ENCODE measurements at places on chromosomes 6 and 20.

- DNase-seq: no peak
Observed at GRCh38 chr6:37260040-37260439, 2.1 kb upstream of the TMEM217 start.

DNA sequence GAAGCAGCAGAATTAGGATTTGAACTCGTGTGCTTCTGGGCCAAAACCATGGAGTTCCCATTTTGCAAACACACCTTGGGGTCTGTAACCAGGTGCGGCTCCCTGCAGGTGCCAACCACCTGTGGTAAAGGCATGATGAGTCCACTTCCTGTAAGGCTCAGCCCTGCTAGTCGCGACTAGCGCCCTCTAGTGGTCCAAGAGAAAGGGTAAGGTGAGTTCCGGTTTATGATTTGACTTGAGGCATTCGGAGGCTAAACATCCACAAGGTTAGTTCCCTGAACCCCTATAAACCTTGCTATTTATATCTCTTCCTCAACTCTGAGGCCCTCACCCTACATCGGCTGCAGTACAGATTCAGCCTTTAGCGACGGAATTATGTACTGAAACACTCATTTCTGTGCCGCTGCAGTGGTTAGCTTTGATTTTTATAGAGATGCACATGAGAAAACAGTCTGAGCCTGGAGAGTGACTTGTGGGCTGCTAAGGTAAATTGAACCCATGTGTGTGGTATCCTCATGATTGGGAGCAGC, 173.4 kb downstream of the PLCB1 start:
- peak; percentile 11 for DNase-seq

DNA sequence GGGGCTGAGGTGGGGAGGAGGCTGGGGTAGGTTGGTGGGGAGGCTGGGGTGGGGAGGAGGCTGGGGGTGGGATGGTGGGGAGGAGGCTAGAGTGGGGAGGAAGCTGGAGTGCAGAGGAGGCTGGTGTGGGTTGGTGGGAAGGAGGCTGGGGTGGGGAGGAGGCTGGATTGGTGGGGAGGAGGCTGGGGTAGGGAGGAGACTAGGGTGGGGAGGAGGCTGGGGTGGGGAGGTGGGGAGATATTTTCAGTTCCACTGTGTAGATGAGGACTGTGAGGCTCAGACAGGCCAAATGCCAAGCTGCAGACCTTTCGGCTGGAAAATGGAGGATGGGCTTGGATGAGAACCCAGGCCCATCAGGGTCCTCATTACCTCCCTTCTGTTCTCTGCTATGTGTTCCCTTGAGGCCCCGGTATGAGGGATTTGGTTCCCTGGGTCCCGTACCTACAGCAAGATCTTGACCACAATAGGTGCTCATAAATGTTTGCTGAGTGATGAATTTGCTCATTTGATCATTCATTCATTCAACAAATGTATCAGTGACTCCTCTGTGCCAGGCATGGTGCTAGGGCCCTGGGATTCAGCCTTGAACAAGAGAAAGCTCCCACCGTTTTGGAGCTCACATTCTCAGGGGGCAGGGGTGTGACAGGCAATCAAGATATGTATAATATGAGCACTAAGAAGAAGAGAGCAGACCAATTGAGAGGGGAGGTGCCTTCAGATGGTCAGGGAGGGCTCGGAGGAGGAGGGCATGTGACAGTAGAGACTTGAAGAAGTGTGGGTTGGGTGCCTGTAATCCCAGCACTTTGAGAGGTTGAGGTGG, 36.1 kb upstream of the NOL4L start:
- DNase-seq: no peak

- DNase-seq: peak; percentile 71
Observed at GRCh38 chr6:2746557-2747061, 4.1 kb downstream of the MYLK4 start.

GRCh38 chr20:42649748-42650147, 540.0 kb downstream of the PTPRT start:
- no peak for DNase-seq

DNA sequence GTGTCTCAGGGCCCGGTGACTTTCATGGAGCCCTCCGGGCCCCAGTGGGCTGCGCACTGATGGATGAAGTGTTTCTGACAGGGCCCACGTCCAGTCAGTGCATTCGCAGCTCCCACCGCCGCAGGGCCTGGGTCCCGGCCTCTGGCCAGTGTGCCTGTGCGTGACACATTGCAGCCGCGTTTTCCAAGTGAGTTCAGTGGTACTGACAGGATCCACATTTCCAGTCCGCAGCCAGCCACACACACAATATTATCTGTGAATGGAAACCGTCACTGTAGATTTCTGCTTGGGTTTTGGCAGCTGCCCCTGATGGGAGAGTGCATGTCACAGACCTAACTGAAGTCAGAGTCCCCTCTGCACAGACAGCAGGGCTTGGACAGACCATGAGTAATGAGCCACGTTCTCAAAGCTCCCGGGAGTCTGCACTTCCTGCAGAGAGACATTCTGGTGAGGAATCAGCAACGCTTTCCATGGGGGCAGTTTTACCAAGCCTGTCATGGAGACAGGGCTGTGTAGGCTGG, 171.4 kb downstream of the MYLK4 start:
- DNase-seq: no peak

GRCh38 chr6:540490-540889, 116.4 kb downstream of the HUS1B start:
- DNase-seq: no peak

DNA sequence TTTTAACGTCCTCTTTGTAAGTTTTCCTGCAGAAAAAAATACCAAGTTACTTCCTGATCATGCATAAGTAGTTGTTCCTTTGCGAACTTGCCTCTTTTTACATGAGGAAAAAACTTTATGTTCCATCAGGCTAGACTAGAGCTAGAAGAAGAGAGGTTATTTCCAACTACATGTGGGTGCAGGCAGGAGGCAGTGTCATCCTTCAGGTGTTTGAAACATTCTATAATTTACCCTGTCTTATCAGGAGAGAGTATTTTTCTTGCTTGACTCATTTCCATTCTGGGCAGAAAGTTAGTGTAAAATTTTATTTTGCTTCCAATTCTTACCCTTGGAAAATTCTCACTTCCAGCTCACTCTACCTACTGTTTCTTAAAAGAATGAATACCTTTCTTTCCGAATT, 28.5 kb upstream of the EPHA7 start:
- DNase-seq: peak; percentile 6

GRCh38 chr20:50092436-50092835, 20.5 kb downstream of the UBE2V1 start:
- DNase-seq: no peak

GRCh38 chr20:58699623-58700107, 7.1 kb downstream of the NPEPL1 start:
- no peak for DNase-seq

DNA sequence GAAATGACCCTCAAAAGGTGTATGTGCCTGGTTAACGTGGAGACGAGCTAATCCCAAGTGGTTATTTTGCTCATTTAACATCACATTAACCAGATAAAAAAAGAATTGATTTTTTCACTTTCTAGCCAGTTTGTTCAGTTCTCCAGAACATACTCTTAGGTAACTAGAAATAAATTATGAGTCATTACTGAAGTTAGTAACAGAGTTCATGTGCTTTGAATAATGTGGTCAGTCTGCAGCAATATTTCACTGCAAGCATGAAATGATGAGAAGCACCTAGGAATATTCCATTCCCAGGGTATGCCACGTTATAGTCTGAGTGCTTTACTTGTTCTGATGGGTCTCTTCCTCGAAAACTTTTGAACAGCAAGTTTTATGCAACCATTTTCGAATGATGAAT, 138.3 kb upstream of the INSM1 start:
- DNase-seq: no peak

GRCh38 chr20:61724376-61724775, 341.3 kb downstream of the TAF4 start:
- DNase-seq: peak; percentile 76

GRCh38 chr20:1622450-1622849, 2.6 kb upstream of the SIRPB1 start:
- no peak for DNase-seq

GRCh38 chr6:158468666-158469065, 91.2 kb upstream of the TMEM181 start:
- no peak for DNase-seq

DNA sequence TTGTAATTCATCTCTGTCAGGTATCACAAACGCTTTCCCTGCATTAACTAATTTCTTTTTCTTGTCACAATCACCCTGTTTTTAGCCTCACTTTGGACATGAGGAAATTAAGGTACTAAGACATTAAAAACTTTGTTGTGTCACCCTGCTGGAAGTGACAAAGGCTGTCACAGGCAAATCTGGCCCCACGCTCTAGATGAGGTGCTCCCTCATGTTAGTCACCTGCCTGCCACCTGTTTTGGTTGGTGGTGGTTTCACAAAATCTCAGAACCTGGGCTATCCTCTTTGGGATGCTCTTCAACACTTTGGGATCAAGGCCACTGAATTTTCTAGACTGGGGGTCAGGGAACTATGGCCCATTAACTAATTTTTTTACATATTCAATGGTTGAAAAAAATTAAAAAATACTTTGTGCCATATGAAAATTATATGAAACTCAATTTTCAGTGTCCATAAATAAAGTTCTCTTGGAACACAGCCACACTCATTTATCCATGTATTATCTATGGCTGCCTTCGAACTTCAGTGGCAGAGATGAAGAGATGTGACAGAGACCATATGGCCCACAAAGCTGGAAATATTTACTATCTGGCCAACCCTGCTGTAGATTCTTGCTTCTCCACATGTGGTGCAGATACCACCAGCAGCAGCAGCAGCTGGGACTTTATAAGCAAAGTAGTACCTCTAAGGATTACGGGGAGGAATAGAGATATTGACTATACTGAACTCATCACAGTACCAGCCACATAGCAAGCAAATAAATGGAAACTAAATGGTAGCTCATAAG, 16.1 kb upstream of the TNFAIP3 start:
- DNase-seq: no peak

DNA sequence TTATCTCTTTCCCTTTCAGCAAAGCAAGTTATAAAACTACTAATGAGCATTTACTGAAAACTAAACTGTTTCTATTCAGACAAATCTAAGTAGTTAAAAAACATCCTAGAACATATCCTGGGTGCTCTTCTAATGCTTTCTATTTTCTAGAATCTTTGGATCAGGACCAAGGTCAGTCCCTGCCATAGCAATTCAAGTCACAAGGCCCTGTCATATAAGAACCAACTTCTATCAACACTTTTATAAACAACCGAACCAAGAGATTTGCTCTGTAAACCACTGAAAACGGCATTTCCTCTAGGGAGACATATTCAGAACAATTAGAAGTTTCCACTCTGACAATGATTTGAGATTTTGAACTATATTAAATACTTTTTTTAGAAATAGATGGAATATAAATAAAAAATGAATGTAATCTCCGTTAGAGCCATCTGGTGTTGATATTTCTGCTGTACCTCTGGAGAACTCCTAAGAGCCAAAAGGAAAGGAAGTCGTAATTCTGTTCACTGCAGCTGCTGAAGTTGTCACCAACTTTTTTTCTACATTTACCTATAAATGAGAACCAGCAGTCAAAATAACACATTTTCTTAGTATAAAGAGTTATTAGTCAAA, 51.4 kb upstream of the LGSN start:
- no peak for DNase-seq

GRCh38 chr20:2446845-2447244, 23.7 kb downstream of the SNRPB start:
- DNase-seq: no peak

DNA sequence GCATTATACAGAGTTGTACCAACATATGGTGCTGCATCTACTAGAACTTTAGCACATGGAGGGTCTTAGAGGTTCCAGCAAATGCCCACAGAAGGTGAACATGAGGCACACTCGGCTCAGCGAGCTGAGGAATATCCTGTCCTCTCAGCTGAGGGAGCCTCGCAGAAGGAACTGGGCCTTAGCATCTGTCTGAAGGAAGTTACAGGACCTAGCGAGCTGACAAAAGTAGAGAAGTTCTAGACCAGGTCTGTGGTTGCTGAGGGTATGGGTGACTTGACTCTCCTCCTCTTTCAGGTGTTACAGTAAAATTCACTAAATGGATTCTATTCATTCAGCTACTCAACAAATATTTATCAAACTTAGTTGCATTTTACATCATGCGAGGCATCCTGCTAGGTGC, 157.2 kb downstream of the ZDHHC14 start:
- no peak for DNase-seq

DNA sequence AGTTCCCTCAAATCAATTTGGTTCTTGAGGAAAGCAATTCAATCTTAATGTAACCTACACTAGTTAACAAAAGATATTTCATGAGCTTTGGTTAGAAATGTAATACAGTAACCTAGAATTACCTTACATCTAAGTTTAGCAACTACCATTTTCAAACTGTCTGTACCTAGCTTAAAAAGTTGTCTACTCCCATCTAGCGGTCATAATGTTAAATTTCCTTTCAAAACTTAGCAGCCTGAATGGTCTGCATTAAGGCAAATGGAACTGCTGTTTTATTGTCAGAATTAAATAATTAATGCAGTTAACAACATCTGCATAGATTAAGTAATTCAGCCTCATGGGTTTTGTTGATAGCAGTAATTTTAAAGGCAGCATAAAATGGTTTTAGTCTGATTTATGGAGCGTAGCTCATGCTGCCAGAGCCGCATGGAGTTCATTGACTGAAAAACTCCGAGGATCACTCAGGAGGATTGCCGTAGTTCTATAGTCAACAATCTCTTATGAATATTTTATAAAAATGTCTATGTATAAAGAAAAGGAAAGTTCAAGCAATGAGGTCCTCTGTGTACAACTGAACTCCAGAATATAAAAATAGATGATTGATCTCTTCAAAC, 485.4 kb upstream of the MANEA start:
- peak; percentile 69 for DNase-seq

- peak; percentile 9 for DNase-seq
Observed at GRCh38 chr20:43188861-43189553, 699 bp downstream of the PTPRT start.

DNA sequence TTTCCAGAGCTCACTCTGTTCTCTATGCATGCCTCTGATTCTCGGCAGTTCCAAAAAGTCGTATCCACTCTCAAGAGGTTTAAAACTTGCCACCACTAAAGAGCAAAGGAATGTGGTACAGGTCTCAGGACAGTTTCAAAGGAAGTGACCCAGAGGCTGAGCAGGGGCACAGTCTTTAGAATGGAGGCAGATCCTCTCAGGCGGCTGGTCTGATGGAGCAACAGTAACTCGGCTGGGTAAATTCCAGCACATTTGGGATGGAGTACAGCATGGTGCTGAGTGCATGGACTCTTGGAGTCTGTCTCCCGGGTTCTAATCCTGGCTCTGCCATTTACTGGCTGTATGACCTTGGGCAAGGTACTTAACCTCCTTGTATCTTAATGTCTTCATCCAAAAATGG, 88.1 kb upstream of the BACH2 start:
- DNase-seq: no peak

GRCh38 chr6:148294059-148294458, 48.6 kb upstream of the SASH1 start:
- no peak for DNase-seq
